ENCODE measurements at places on chromosomes 4 and X.

DNA sequence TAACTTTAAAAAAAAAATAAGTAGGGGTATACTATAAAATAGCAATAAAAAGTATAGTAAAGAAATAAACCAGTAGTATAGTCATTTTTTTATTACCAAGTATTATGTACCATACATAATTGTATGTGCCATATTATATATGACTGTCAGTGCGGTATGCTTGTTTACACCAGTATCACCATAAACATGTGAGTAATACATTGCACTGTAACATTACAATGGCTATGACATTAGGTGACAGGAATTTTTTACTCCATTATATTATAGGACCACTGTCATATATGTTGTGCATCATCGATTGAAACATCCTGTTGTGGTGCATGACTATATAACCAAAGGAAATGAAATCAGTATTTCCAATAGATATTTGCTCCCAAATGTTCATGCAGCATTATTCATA lies 176.9 kb upstream of the ARHGAP24 start:
- no peak for DNase-seq

GRCh38 chr4:124997991-124998390 lies 285.5 kb upstream of the ANKRD50 start:
- DNase-seq: no peak

GRCh38 chr4:141802333-141802732 lies 165.9 kb downstream of the IL15 start:
- DNase-seq: no peak

GRCh38 chr4:6478546-6479220 lies 6.3 kb upstream of the PPP2R2C start:
- peak; percentile 84 for DNase-seq

GRCh38 chrX:50700921-50701320 lies 113.1 kb downstream of the SHROOM4 start:
- DNase-seq: no peak

GRCh38 chr4:154332681-154333421 lies 158.7 kb downstream of the DCHS2 start:
- DNase-seq: no peak

DNA sequence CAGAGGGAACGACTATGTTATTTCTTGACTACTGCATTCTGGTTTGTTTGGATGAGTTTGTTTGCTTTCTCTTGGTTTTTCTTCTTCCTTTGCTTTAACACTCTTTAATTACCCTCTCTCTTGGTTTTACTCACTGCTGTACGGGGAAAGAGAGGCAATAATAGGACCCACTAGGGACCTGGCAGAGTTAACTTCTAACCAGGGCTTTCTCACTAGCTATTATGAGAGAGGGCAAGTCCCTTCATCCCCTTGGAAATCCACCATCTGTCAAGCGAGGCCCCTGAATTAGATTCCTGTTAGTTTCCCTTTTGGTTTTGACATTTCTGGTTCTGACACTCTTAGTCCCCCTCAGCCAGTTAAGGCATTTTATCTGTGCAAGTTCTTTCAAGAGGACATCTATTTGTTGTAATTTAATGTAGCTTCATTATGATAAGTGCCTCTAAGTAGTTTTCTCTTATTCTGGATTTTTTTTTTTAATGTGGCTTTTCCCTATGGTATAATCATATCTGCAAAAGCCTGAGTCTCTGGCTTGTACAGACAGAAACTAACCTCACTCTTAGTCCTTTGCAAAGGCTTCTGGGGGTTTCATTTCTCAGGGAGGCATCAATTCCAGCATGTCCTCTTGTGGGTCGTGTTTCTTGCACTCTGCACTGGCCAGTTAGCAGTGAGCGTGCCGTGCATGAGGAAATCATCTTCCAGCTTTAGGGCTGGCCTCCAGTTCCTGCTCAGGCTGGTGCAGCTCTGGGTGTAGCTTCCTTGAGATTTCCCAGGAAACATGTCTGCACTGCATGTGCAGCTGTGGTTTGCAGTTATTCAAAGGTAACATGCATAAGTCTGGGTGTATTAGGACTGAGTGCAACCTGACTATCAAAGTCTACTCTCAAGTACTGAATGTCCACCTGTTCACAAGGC lies 221.3 kb downstream of the STIM2 start:
- DNase-seq: no peak

DNA sequence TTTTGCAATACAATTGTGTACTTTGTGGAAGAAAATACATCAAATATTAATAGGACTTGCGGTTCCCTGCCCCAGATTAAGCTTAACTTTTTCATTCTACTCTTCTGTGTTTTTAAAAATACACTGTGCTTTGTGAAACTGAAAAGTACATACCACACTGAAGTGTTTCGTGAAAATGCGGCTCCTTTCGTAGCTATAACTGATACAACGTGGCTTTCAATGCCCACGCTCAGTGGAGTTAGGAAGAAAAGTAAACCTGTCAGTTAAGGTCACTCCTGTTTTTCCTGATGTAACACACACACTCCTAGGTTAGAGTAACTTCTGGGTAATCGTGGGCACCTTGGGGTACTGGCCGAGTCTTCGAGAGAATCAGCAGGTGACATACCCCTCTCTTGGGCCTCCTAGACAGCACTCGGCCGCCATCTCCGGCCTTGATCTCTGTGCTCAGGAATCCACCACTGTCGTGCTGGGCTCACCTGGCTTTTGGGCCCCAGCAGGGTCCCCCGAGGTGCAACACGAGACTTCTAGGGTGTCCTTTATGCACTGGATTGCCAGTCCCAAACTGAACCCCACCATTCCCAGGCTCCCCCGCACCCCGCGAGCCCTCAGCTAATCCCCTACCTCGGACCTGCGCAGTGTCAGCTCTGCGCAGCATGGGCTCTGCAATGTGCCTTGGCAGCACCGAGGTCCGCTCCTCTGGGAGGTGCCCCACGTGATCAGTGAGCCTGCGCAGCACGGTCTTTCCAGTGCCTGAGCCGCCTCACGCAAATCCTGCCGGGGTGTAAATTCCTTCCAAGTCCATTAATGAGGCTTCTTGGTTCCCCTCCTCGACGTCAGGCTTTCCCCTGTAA lies 162.6 kb upstream of the INTU start:
- DNase-seq: no peak

GRCh38 chr4:71564775-71565174 lies 219.1 kb downstream of the GC start:
- DNase-seq: no peak

DNA sequence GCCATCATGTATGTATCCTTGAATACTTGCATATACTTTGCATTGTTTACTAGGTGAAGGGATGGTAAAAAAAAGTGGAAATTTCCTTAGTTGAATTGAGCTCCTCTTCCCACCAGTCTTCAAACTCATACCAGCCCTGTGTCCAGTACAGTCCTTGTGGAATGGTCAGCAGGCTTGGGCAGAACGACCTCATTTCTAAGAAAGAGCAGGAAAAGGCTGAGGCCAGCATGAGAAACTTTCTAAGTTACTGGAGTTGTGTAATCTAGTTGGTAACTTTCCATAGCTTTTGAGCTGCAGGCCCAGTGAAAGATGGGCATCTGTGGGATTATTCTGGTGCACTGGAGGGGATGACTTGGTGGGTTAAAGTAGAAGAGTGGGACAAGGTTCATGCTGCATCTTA lies 87.6 kb downstream of the DCUN1D4 start:
- no peak for DNase-seq

- DNase-seq: no peak
These were observed 89.7 kb upstream of the PPARGC1A start for GRCh38 chr4:23979534-23979933.

DNA sequence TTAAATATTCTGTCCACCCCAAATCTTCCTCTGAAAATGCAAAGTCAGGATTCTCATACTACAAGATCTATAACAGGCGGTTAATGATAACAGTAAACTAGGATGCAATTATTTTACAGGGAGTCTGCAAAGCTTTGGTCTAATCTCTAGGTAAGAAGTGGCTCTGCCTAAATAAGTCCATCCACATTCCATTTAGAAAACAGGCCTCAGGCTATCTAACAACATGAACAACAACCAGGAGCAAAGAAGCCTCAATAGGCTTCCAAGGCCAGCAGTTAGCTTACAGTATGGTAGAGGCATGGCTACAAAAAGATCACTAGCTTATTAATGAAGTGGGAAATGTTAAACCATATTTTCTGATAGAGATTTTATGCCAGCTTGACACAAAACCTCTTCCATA lies 6.4 kb downstream of the MAB21L2 start:
- no peak for DNase-seq

DNA sequence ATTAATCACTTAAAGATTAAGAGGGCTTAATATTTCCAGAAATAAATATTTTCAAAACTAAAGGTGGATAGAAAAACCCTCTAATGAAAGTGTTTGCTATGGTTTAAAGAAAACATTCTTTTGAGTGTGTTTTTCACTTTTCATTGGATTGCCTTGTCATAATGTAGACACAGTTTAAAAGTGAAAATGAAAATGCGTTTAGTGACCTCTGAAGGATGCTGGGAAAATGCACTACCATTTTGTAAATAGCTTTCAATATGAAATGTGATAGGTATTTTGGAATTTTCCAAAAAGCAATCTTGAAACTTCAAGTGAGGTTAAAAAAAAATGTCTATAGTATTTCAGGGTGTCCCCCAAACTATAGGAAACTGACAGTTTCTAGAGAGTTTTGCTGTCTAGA lies 642.2 kb downstream of the C4orf33 start:
- DNase-seq: no peak

GRCh38 chr4:159137176-159137575 lies 34.3 kb downstream of the RAPGEF2 start:
- DNase-seq: no peak

DNA sequence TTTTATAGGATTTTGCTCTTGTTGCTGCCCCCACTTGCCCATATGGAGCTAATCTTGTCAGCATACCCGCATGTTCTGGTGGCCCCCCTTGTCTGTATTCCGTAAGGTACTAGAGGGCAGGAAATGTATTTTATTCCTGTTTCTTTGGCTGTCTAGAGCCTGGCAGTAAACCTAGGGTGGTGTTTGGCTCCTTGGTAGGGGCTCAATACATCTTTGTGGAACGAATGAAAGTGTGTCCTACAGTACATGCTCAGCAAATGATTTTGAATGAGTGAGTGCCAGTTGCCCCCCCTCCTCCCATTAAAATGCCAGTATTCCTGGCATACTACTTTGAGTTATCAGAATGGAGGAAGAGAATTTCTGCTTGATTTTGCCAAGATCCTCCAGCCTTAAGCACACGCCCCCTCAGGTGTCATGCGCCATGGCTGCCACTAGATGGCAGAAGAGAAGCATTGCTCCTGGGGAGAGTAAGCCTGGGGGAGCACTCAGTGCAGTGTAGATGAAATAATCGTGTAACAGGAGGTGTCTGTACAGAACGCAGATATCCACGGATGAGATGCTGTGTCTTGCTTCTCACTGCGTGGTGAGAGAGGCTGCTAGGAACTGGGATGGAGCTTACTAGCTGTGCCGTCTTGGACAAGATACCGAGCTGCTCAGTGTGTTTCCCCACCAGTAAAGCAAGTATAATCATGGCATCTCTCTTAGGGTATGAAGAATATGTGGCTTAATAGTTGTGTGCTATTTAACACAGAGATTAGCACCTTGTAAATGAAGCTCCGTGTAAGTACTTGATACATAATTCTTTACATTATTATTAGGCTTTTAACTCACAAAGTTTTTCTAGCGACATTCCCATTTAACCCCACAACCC lies 17.2 kb upstream of the RNF212 start:
- no peak for DNase-seq

DNA sequence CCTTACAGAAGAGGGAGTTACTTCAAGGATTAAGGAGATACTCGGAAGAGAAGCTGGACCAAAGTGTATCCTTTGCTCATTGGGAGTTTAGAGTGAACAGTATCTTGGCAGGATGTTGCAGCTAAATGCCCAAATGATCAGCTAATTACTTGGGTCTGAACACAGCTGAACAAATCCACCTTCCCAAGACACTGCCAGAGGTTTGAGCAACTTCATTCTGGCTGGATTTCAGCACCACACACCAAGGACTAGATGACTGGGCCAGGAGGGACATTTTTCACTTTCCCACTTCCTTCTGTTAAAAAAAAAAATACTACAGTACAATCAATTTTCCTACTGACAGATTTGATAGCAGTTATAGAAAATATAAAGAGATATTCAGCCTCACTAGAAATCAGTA lies 324.6 kb downstream of the MID1IP1 start:
- no peak for DNase-seq

- DNase-seq: no peak
These were observed 13.2 kb upstream of the MRPL1 start for GRCh38 chr4:77849278-77849965.

- DNase-seq: no peak
These were observed 79.7 kb upstream of the USP9X start for GRCh38 chrX:41005445-41005992.

- no peak for DNase-seq
These were observed 106.0 kb downstream of the TMEM144 start for GRCh38 chr4:158316264-158316663.

DNA sequence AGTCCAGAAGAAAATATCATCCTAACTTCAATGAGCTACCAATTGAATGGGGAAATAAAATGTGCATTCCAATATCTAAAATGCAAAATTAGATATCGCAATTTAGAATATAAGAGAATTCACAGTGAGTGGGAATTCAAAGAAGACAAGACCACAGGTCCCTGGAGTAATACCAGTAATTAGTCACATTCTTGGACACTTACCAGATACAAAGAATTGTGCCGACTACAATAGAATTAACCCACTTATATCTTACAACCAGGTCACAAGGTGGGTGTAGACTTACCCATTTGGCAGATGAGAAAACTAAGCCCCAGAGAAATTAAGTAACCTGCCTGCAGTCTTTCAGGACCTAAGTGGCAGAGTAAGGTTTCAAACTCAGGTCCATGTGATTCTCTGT lies 84.3 kb upstream of the C1QTNF7 start:
- no peak for DNase-seq

DNA sequence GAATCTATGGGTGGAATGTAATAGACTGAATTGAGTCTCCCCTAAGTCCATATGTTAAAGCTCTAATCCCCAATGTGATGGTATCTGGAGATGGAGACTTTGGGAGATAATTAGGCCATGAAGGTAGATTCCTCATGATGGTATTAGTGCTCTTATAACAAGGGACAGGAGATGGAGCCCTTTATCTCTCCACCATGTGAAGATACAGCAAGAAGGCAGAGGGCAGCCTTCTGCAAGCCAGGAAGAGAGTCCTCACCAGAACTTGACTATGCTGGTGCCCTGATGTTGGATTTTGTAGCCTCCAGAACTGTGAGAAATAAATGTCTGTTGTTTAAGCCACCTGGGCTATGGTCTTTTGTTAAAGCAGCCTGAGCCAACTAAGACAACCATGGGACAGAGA lies 76.4 kb upstream of the F8A3 start:
- DNase-seq: no peak

DNA sequence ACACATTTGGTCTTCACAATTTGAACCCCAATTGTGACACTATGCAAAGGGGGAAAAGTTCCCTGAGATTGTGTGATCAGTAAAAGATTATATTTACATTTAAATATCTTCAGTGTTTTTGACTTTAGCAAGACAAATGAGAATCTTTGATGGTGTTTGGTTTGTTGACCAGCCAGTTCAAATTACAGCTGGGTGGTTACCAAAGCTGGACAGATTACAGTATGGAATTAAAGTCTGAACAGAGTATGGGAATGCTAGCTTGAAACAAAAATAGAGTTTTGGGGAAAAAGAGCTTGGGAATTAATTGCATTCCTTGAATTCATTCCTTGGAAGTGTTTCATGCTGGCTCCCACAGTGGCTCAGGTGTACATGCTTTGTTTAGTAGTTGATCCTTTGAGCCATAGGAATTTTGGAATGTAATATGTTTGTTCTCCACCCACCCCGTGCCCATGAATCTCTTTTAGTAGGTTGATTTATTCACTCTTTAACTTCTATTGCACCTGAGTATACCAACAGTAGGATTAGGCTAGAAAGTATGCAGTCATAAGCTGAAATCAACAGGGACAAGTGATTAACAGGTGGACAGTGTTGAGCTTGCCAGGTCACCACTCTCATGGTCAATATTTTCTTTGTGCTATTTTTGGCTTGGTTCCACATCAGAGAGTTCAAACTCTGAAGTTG lies 81.1 kb upstream of the HELT start:
- peak; percentile 20 for DNase-seq

Measured in vagina (tissue), 2 donors.